Stimulated activated CD4-positive, alpha-beta T cell treated with anti-CD3 and anti-CD28 coated beads, TNF-alpha, amount 100 ng/mL, for 24 hours (primary cell): ENCODE measurements at places on chromosomes 5 and 9.

DNA sequence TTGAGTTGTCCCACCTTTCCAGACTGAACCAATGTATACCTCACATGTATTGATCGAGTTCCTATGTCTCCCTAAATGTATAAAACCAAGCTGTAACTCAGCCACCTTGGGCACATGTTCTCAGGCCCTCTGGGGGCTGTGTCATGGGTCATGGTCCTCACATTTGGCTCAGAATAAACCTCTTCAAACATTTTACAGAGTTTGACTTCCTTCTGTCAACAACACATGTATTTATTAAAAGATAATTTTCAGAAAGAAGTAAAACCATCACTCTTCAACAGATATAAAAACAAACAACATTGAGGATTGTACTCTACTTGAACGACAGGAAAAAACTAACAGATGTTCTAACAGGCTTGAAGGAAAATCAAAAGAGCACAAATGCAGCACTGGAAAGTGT lies 4.5 kb downstream of the CMBL start:
- DNase-seq = no peak

GRCh38 chr5:159412284-159413046 lies 82.2 kb upstream of the IL12B start:
- DNase-seq = peak; percentile 37

GRCh38 chr5:179914032-179914755 lies 6.5 kb upstream of the TBC1D9B start:
- DNase-seq = no peak

GRCh38 chr5:108541836-108542235 lies 159.9 kb upstream of the FBXL17 start:
- DNase-seq = no peak

GRCh38 chr5:125267636-125268248 lies 521.3 kb upstream of the ZNF608 start:
- no peak for DNase-seq

- no peak for DNase-seq
These were observed 1156.8 kb upstream of the SEMA6A start for GRCh38 chr5:117731446-117731845.

DNA sequence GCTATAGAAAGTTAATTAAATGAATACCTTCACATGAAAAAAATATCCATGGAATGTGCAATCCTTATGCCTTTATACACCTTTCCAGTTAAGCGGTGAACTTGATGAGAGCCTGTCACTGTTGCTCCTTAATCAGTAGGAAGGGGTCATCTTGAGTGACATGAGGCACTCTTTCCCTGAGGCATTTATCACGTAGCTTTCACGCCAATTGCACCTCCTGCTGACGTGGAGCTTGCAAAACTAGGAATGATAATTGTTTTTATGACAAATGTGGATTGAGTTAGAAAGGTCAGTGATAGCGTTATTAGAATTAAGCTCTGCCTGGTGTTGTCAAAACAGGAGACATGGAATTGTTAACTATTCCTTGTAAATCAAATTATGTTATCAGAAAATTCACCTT lies 79.7 kb downstream of the SLF1 start:
- DNase-seq = no peak

- DNase-seq = no peak
These were observed 2.2 kb downstream of the GABRB2 start for GRCh38 chr5:161544350-161544765.

DNA sequence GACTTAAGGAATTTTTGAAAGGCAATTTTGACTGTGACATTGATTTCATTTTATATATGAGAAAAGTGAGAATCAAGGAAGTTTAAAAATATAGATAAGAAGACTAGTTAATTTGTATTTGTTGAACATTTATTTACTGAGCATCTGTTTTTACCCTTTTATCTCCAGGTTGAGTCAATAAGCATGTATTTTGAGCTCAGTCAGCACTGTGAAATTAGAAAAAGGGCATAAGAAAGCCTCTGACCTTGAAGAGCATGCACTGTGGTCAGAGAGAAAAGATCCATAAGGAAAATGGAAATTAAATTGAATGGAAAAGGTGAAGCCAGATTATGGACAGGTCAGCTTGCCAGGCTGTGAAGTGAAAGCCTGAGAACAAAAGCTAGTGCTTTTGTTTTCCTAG lies 44.4 kb downstream of the ELL2 start:
- DNase-seq = no peak

DNA sequence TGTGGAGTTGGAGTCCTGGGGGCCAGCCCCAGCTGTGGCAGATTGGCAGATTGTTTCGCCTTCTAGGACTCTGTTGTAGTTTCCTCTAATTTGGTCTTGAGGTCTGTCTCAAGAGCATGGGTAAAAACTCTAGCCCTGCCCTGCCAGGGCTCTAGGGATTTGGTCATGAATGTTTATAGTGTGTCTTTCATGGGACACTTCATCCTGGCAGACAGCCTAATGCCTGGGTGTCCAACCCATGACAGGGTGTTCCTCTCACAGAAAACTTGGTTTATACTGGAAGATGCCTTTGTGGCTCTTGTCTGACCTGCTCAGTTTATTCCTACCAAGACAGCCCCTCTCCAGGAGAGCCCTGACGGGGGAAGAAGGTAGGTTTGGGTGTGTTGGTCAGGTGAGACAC lies 45.5 kb downstream of the GALNT12 start:
- DNase-seq = no peak

DNA sequence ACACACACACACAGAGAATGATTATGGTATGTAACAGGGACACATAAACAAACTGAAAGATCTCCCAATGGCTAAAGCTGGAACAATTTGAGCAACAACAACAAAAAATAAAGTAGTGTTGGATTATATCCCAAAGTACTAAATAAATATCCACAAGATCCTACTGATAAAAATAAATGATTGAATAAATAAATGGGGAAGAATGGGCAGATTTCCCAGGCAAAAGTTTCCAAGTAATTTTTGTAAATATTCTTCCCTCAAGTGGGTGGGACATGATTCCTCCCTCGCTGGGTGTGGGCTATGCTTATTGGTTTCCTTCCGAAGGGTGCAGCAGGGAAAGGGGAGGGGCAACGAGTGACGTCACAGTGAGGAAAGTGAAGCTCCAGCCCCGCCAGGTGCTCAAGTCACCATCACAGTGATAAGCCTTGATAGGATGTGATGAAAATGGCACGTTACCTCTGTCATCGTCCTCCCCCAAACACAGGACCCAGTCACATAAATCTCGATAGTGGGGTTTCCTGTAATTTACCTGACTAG lies 295.3 kb downstream of the DRD1 start:
- no peak for DNase-seq

DNA sequence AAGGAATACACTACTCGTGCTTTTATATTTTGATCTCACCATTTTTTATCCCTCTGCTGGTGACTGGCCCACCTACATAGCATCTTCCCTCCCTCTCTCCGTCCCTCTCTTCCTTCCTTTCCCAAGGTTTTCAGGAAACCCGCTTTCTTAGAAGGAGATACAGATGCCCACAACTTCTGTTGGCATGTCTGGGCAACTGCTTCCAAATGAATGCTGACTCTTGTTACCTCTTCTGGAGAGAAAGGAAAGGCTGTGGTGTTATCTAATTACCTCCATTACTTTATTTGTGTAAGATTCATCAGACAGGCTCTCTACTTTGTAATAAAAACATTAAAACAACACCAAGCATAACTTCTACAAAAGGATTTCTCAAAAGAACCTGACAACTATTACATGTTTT lies 20.2 kb downstream of the FANCC start:
- DNase-seq = no peak

- no peak for DNase-seq
These were observed 172.2 kb downstream of the ERCC6L2 start for GRCh38 chr9:96047741-96048103.

GRCh38 chr9:131397100-131397790 lies 3.4 kb downstream of the PRRC2B start:
- no peak for DNase-seq

GRCh38 chr9:132752877-132753592 lies 82.8 kb downstream of the GTF3C4 start:
- no peak for DNase-seq

DNA sequence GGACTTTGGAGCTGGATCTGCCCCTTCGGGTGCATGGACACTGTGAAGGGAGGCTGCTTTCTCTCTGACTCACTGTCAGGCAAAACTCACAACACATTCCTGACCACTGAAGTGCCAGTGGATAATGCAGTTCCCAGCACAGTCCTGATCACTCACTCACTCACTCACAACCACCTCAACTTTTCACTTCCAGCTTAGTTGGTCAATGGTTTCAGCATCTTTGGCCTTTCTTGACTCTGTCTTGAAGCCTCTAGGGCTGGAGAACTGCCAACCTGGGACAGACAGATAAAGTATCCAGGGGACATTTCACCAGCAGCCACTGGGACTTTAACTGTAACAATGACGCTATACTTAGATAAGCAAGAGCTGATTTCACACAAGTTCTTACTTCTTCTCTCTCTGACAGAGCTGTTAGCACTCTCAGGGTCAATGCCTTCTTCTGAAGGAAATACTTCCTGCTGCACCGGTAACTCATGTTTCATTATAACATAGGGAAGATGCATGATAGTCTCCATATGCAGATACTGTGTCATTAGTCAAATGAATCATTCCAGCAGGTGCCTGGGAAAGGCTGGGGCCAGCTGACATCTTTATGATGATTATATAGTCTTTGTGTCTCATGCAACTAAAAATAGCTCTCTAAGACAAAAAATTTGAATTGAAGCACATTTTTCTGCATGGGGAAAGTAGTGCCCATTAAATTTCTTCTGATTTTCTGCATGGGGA lies 499.0 kb downstream of the SEMA5A start:
- no peak for DNase-seq

- DNase-seq = no peak
These were observed 679.8 kb downstream of the CETN3 start for GRCh38 chr5:89729623-89730301.

GRCh38 chr5:39422036-39422606 lies 2.7 kb downstream of the DAB2 start:
- DNase-seq = no peak

DNA sequence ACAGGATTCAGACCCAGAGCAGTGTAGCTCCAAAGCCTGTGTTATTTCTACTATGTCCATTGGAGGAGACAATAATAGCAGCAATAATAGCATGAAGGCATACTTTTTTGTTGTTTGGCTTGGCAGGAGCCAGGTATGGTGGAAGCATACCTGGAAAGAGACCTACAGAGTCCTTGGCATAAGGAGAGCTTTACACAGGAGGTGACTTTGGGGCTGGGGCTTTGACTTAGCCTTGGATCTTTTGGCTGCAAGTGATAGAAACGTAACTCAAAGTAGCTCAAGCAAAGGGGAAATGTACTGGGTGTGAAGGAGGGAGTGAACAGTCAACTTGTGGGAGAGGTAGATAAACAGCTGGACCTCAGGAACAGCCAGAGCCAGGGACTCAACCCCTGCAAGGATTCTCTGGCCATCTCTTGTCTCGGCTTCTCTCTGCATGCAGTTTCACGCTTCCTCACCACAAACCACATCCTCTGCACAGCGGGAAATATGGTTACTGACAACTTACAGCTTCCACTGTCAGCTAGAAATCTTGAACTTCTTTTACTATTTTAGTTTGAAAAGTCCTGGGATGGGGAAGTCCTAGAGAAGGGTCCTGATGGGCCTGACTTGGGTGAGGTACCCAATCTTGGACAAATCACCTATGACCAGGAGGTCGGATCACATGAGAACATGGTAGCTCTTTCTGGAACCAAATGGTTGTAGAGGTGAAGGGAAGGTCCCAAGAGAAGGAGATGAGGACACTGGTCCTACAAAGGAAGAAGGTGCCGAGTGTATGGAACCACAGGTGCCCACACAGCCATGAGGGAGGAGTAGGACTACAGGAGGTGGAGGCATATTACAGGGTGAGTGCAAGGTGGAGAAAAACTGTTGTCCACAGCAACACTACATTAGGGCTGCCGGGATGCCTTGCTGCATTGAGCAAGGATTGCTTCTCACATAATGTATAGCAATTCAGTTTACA lies 47.0 kb upstream of the TGFBR1 start:
- peak; percentile 40 for DNase-seq

GRCh38 chr5:61966997-61967396 lies 339.0 kb upstream of the KIF2A start:
- no peak for DNase-seq

DNA sequence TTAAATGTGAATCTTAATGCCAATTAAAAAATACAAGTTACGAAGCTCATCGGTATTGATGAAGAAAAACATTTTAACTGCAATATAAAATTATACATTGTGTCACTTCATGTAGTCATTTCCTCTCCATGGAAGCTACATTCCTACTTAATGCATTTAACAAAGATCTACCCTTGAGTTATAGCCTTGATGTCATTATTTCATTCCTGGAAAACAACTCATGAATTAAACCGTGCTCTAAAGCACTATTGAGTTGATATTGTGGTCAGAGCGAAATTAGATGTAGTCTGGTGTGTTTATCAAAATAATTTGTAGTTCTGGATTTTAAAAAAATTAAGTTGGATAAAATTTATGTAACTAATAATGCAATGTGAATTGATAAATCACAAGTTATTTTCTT lies 11.1 kb downstream of the C5orf47 start:
- no peak for DNase-seq

GRCh38 chr9:81893929-81894328 lies 34.3 kb upstream of the SPATA31D4 start:
- DNase-seq = no peak

DNA sequence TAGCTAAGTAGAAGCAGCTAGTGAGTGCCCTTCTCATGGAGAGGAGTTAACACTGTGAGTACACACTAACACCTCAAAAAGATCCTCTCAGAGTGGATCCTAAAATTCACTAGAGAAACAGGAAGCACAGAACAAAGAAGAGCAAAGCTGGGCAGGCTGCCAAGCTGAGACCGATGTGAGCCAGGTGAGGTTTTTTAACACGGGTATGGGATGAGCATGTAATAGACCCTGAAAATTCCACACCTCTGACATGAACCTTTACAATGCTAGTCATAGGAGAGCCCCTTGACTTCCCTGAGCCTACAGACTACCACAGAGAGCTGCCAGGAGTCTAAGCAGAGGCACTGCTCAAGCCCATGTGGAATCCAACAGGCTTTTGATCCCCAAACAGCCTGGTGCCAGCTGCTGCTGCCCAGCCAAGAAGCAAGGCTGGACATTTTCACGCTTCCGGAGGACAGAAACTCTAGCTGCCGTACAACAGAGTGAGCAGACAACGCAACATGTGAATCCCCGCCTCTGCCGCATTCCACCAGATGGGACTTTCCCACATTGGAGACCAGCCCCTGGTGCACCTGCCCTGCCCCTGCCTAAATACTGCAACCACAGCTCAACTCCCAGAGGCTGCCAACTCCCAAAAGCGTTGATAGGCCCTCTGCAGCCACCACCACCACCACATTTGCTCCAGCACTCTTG lies 280.8 kb downstream of the CDH10 start:
- no peak for DNase-seq

- DNase-seq = no peak
These were observed 56.1 kb downstream of the MEF2C start for GRCh38 chr5:88826646-88827585.

- DNase-seq = no peak
These were observed 58.4 kb upstream of the ALDH1A1 start for GRCh38 chr9:73011181-73011750.
